ENCODE measurements at places on chromosomes 12 and 14. TPM values are rescaled to one million over a fixed set of nuclear protein-coding genes. Genes with fewer than 3 reads are reported as not detected.

SERPINA3 gene
- total RNA-seq, result 65.9 TPM

- H3K27me3 ChIP-seq, result no peaks in the 10 kb centered on the region
- DNase-seq, result no peak
- H3K4me1 ChIP-seq, result peaks cover 22% of the 10 kb centered on the region
- H3K36me3 ChIP-seq, result peaks cover 23% of the 10 kb centered on the region
- H3K27ac ChIP-seq, result no peak overlapping the region
Observed at GRCh38 chr12:6888360-6888759, 15.3 kb upstream of the SPSB2 start.

AICDA gene
- total RNA-seq, result not detected

SIX4 gene
- 4.7 TPM for total RNA-seq

PDZRN4 gene
- total RNA-seq, result 0.58 TPM

GRCh38 chr14:52455291-52456088, 96.8 kb downstream of the TXNDC16 start:
- no peak overlapping the region for H3K27ac ChIP-seq
- H3K4me1 ChIP-seq, result no peaks in the 10 kb centered on the region
- DNase-seq, result no peak
- H3K36me3 ChIP-seq, result no peaks in the 10 kb centered on the region
- H3K27me3 ChIP-seq, result no peaks in the 10 kb centered on the region
- no peak overlapping the region for H3K4me3 ChIP-seq
